ENCODE measurements at places on chromosomes 7 and 10.

DNA sequence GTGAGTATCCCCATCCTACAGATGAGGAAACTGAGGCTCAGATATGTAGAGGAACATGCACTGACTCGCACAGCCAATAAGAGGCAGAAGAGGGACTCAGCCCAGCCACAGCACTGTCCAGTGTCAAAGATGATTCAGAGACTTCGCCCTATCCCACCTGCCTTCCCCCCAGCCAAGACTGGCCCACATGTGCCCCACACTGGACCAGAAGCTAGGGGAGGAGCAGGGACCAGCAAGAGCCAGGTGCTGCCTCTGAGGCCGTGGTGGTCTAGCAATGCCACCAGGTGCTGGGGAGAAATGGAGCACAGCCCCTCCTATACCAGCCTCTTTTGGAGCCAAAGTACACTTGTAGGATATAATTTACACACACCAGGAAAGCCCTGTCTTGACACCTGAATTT, 22.3 kb downstream of the GRID1 start:
- no peak for DNase-seq

- peak; percentile 79 for DNase-seq
Measured at GRCh38 chr7:38630720-38631673, at the start of gene AMPH. TSS of gene AMPH (minus strand) at chr7:38631373. CDS start at chr7:38631351, 22 bp downstream.

DNA sequence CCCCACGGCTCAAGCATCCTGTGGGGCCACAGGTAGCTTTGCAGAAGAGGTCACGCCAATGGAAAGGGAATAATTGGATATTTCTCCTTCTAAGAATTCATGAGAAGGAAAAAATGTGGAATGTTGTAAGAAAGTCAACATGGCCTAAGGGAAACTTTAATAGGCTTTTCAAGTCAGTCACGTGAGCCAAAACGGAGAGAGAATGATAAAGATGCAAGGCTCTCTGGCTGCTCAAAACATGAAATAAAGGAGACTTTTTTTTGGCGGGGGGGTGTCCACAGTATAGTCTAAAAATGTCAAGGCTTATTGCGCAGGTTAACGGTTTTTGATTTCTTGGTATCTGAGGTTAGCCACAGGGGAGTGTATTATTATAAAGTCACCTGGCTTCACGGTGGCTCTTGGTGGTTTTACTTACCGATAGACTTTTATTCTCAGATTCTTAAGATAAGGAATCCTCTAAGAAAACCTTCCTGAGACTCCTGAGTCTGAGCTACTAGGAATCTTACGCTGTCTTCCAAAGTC, 148.1 kb downstream of the ARHGAP21 start:
- DNase-seq, result no peak

- peak; percentile 64 for DNase-seq
Measured at GRCh38 chr7:2260820-2261219, 18.8 kb downstream of the NUDT1 start.

DNA sequence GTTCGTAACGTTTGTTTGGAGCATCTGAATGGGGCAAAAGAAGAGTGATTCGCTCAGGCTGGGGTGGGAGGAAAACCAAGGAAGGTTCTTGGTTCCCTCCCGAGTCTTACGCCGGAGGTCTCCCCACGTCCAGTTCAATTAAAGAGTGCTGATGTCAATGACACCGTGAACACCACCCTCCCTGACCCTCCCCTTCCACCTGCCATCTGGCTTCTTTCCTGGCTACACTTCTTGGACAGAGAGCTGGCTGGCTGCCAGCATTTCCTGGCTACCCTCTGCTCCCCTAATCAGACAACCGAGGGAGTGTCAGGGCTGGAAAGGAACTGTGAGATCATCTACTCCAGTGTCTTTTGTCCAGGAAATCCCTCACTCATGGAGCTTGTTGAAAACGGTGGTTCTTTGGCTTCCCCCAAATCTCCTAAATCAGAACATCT, 24.1 kb upstream of the FFAR4 start:
- DNase-seq, result peak; percentile 20

Data from urothelium cell line (cell line).